ENCODE measurements at places on chromosomes 2 and 18.

- no peak for DNase-seq
Observed at GRCh38 chr2:168641636-168642035, 160.8 kb upstream of the NOSTRIN start.

GRCh38 chr2:19462256-19462645, 103.8 kb upstream of the OSR1 start:
- DNase-seq = no peak

DNA sequence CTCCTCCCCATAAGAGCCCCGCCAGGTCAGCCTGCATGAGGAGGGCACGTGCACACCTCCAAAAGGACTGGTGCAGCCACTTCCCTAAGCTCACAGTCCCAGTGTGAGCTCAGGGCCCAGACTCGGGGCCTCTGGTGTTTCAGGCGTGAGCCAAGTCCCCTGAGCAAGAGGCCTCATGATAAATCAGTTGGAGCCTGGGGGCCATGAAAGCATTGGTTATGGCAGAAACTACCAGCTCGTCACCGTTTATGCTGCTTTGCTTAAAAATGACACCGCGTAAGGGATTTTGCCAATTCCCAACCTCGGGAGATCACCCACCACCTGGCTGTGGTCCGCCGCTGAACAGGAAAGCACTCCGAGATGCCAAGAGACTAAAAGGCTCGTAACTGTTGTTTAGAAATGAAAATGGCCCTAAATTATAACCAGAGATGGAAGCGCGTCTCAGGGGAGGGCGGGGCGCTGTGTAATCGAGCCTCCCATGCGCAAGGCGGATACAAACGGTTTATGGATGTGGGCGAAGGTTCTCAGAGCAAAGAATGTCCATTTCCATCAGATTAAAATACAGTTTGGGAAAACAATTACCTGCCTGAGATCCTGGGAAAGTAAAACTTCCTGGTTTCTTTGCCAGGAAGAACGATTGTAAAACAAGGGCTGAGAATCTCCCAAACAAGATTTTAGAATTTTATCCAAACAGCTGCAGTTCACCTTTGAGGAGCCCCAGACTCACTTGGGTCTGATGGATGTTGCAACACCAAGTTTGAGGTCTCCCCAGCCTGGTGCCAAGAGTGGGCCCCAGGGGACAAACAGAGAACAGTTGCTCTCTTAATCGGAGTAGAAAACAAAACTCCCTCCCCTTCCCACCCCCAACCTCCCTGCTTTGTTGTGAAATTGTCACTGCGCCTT, 141.4 kb downstream of the BCL2 start:
- no peak for DNase-seq

GRCh38 chr2:178069551-178069950, 3.0 kb downstream of the PDE11A start:
- DNase-seq = no peak

DNA sequence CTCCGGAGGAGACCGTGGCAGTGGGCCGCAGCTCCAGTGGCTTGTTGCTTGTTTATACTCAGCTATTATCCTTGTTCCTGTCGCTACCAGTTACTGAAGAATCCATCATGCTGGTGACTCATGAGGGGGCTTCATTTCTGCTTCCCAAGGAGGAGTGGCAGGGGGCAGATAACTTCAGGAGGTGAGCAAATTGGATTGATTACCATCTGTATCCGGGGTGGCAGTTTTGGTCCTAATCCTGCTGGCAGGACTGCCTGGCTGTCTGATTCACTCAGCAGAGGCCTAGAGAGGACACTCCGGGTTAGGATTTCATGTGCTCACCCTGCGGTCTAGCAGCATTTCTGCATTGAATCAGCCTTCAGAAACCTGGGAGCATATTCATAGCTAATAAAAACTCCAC, 230.0 kb downstream of the ACTR3 start:
- no peak for DNase-seq

DNA sequence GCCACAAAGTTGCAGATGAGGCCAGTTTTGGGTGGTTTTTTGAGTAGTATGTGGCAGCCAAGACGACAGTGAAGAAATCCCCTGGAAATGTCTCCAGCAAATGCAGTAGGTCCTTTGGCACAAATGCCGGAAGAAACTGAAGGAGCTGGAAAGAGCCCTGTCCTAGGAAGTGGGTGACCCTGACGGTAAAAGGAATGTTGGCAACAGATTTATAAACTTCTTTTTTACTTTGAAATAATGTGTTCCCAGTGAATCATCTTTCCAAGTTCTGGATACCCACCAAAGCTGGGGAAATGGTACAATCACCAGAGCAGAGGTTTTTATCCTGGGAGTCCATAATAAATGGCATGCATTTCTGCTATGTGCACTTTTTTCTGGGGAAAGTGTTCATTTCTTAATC, 112.9 kb downstream of the CSRNP3 start:
- no peak for DNase-seq

- DNase-seq = no peak
Observed at GRCh38 chr2:15547115-15547876, 13.8 kb downstream of the NBAS start.

DNA sequence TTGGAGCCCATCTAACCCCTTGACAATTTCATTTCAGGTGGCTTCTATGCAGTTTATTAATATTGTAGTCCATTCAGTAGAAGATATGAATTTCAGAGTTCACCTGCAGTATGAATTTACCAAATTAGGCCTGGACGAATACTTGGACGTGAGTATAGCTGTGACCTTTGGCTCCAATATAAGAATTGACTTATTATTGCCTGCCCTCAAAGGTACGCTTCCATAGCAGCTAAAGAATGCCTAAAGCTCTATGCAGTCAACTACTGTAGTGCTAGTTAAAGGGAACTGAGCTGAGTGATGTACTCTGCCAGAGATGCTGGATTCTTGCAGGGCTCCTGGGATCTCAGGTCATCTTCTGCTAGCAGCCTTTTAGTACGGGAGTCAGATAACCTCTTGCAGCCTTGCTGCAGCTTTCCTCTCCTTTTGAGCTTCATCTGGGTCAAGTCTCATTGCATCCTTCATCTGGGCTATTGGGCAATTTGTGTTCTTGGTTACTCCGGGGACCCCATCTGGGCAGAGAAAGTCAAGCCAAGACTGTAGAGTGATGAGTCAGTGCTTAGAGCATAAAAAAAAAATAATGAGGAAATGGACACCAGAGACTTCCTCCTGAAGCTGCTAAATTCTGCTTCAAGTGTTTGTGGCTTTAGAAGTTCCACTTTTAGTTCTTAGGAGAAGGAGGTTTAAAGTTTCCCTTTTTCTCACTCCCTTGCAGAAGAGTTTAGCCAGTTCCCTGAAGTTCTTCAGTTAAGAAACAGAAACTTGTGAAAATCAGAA, 105.6 kb downstream of the PRPF40A start:
- DNase-seq = no peak

- no peak for DNase-seq
Observed at GRCh38 chr2:71783215-71783614, 329.9 kb downstream of the DYSF start.

- DNase-seq = no peak
Observed at GRCh38 chr2:186544255-186544675, 45.6 kb upstream of the ITGAV start.

GRCh38 chr2:86338778-86339295, 1.4 kb upstream of the REEP1 start:
- no peak for DNase-seq

GRCh38 chr2:8435608-8436007, 246.2 kb upstream of the ID2 start:
- DNase-seq = no peak

DNA sequence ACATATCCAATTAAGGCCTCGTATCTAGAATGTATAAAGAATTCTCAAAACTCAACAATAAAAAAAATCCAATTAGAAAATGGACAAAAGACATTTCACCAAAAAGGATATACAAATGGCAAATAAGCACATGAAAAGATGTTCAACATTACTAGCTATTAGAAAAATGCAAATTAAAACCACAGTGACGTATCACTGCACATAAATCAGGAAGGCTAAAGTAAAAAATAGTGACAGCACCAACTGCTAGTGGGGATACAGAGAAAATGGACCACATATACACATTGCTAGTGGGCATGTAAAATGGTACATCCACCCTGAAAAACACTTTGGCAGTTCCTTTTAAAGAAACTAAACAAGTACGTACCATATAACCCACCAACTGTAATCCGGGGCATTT, 59.7 kb downstream of the SMAD4 start:
- no peak for DNase-seq

GRCh38 chr18:2958819-2959298, 54.1 kb downstream of the LPIN2 start:
- no peak for DNase-seq
